ENCODE measurements at places on chromosomes 16 and 17. TPM values are rescaled to one million over a fixed set of nuclear protein-coding genes. Genes with fewer than 3 reads are reported as not detected.

GRCh38 chr16:71473891-71474290, 11.8 kb upstream of the ZNF23 start:
- DNase-seq, result peak; percentile 23
- peaks cover 12% of the 10 kb centered on the region for H3K36me3 ChIP-seq
- H3K27me3 ChIP-seq, result no peaks in the 10 kb centered on the region
- no peak overlapping the region for H3K4me3 ChIP-seq

GRCh38 chr16:9134739-9135138, 43.3 kb downstream of the HAPSTR1 start:
- H3K4me1 ChIP-seq, result no peaks in the 10 kb centered on the region
- DNase-seq, result peak; percentile 62
- no peak overlapping the region for H3K4me3 ChIP-seq
- no peak overlapping the region for H3K27ac ChIP-seq

GRCh38 chr16:88651276-88651988, 579 bp upstream of the CYBA start:
- H3K27me3 ChIP-seq, result no peaks in the 10 kb centered on the region
- DNase-seq, result no peak
- H3K4me3 ChIP-seq, result peak overlapping the region; percentile 83
- H3K36me3 ChIP-seq, result no peaks in the 10 kb centered on the region
- no peak overlapping the region for H3K27ac ChIP-seq

DNA sequence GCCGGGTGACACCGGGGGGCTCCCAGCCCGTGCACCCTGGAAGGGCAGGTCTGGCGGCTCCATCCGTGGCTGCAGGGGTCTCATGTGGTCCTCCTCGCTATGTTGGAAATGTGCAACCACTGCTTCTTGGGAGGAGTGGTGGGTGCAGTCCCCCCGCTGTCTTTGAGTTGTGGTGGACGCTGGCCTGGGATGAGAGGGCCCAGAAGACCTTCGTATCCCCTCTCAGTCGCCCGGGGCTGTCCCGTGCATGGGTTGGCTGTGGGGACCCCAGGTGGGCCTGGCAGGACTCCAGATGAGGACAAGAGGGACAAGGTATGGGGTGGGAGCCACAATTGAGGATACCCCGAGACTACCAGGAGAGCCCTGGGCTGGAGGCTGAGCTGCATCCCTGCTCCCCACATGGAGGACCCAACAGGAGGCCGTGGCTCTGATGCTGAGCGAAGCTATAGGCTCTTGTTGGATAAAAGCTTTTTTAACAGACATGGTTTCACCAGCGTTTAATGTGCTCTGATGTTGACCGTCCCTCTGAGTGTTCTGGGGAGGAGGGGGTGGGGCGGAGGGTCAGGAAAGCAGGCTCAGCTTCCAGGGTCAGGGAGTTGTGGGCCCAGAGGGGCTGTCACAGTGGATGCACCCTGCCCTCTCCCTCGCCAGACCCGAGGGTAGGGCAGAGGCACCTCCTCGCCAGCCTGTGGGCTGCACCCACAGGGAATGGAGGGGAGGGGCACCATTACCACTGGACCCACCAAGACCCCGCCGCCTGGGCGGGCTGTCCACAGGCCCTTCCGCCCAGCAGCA, 5.4 kb downstream of the SPATA2L start:
- no peaks in the 10 kb centered on the region for H3K27me3 ChIP-seq
- H3K4me3 ChIP-seq, result no peak overlapping the region
- H3K4me1 ChIP-seq, result peaks cover 6% of the 10 kb centered on the region
- no peak for DNase-seq

GRCh38 chr16:72850853-72851252, 197.1 kb downstream of the ZFHX3 start:
- no peak overlapping the region for H3K4me3 ChIP-seq
- H3K36me3 ChIP-seq, result no peaks in the 10 kb centered on the region
- peak overlapping the region; percentile 52 for H3K27ac ChIP-seq
- H3K27me3 ChIP-seq, result no peaks in the 10 kb centered on the region
- peak; percentile 55 for DNase-seq

Gene TLCD3A
- polyA plus RNA-seq, result 49.2 TPM

Gene KRT40
- not detected for polyA plus RNA-seq

Gene FOXC2
- polyA plus RNA-seq, result 3.0 TPM

Data from GM23248 (cell line).